Activated naive CD4-positive, alpha-beta T cell treated with anti-CD3 and anti-CD28 coated beads for 36 hours (primary cell): ENCODE measurements at places on chromosomes 3 and 15. TPM values are rescaled to one million over a fixed set of nuclear protein-coding genes. Genes with fewer than 3 reads are reported as not detected.

Gene CD86
- not detected for total RNA-seq

Gene CADM2
- not detected for total RNA-seq

Gene TLR9
- 0.89 TPM for total RNA-seq

Gene ST8SIA2
- not detected for total RNA-seq

Gene FBXO40
- total RNA-seq = not detected

Gene GPR156
- not detected for total RNA-seq

Gene ABHD6
- total RNA-seq = 1.1 TPM

Gene SLC12A8
- total RNA-seq = 1.1 TPM

Gene CCNB2
- total RNA-seq = 93.1 TPM

Gene TMEM62
- 5.8 TPM for total RNA-seq

Gene CLSTN2
- not detected for total RNA-seq

Gene VIPR1
- 8.4 TPM for total RNA-seq

Gene HMCES
- 35.0 TPM for total RNA-seq

Gene TEX55
- not detected for total RNA-seq

Gene B3GALNT1
- total RNA-seq = 1.1 TPM

Gene DAZL
- total RNA-seq = not detected

Gene IMPG2
- 0.05 TPM for total RNA-seq
